Activated CD4-positive, alpha-beta T cell treated with anti-CD3 and anti-CD28 coated beads, Interleukin-2, amount 10 ng/mL, durations not matched to agents 24 days and 14 days (primary cell): ENCODE measurements at places on chromosomes 5 and 9. TPM values are rescaled to one million over a fixed set of nuclear protein-coding genes. Genes with fewer than 3 reads are reported as not detected.

DNA sequence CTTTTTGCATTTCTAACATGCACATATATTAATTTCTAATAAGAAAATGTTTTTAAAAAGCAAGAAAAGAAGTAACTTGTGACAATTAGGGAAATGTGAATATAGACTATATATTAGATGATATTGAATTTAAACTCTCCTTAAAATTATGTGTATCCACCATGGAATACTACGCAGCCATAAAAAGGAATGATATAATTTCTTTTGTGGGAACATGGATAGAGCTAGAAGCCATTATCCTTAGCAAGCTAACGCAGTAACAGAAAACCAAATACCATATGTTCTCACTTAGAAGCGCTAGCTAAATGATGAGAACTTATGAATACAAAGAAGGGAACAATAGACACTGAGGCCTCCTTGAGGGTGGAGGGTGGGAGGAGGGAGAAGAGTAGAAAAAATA is 23.8 kb upstream of the AP3B1 start:
- no peaks in the 10 kb centered on the region for H3K36me3 ChIP-seq
- no peak overlapping the region for H3K27ac ChIP-seq
- H3K4me3 ChIP-seq = no peak overlapping the region
- H3K27me3 ChIP-seq = peaks cover 20% of the 10 kb centered on the region
- no peak for DNase-seq

DNA sequence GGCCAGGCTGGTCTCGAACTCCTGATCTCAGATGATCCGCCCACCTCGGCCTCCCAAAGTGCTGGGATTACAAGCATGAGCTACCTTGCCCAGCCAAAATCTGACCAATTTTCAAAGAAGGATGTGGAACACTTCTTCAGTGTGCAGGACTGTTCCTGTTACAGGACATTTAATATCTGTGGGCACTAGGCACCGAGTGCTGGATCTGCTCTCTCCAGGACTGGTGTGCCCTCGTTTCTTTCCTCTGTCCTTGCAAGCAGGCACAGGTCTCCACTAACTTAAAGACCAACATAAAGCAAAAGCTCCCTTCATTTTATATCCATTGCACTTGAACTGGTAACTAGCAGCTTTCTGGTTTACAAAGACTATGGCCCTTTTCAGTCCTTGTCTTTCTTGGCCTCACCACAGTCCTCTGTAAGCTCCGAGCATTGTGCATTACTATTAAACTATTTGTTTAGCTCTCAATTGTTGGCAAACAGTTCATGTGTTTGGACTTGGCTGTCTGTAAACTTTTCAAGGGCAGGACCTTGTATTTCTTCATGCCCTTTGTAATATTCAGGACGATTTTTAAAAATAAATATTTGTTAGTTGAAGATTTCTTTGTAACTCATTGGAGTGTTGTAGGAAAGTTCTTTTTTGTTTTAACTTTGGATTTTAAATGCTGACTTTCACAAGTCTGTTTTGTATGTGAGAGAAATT is 37.3 kb downstream of the ARHGEF28 start:
- no peaks in the 10 kb centered on the region for H3K36me3 ChIP-seq
- DNase-seq = no peak
- H3K27me3 ChIP-seq = peaks cover 27% of the 10 kb centered on the region
- H3K4me3 ChIP-seq = no peak overlapping the region
- H3K4me1 ChIP-seq = no peaks in the 10 kb centered on the region

LAMC3 gene
- 0.07 and 0.09 TPM in 2 replicates for total RNA-seq

GRCh38 chr5:33120671-33121070 is 320.1 kb upstream of the TARS1 start:
- DNase-seq = no peak
- H3K27ac ChIP-seq = no peak overlapping the region
- H3K4me1 ChIP-seq = no peaks in the 10 kb centered on the region
- no peak overlapping the region for H3K4me3 ChIP-seq
- no peaks in the 10 kb centered on the region for H3K27me3 ChIP-seq

- H3K27me3 ChIP-seq = no peaks in the 10 kb centered on the region
- H3K4me1 ChIP-seq = no peaks in the 10 kb centered on the region
- H3K4me3 ChIP-seq = no peak overlapping the region
- H3K36me3 ChIP-seq = no peaks in the 10 kb centered on the region
- no peak for DNase-seq
Observed at GRCh38 chr5:20367178-20367577, 379.2 kb upstream of the CDH18 start.

DNA sequence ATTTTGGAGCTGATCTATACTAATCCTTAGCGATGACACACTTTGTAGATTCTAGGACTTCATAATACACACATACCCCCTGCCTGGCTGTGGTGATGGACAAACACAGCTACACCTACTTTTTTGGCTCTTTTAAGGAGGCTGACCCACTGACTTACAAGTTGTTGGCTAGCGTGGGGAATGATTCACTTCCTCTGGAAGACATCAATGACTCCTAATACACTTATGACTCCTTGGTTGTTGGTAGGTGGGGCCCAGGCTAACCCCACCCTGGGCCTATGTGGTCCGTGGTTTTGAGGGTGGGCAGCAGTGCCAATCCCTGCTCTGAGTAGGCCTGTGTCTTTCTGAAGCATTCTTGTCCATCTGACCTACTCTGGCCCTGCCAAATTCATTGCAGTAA is 144.4 kb downstream of the SLC12A2 start:
- no peaks in the 10 kb centered on the region for H3K36me3 ChIP-seq
- peaks cover 2% of the 10 kb centered on the region for H3K4me1 ChIP-seq
- H3K27me3 ChIP-seq = peaks cover 3% of the 10 kb centered on the region
